ENCODE measurements at places on chromosomes 4 and X. TPM values are rescaled to one million over a fixed set of nuclear protein-coding genes. Genes with fewer than 3 reads are reported as not detected.

GRCh38 chr4:123230061-123230460 is 166.5 kb upstream of the SPRY1 start:
- no peak for DNase-seq

The DKK2 gene
- 8.3 TPM for total RNA-seq

DNA sequence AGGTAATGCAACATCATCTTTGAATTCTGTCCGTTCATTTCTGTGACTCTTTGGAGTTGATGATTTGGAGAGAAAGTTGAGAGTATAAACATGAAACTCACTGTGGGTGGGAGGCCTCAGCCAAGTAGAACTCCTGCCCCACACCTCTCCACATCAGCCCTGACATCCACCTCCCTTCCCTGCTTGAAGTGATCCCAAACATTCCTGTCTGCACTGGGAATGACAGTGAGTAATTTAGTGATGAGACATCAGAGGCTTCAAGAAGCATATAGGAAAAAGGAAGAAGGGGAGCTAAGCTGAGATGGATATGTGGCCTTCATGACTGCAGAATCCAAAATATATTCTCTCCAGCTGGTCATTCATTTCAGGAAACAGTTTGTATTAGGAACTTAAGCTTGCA is 151.8 kb downstream of the SPATA18 start:
- DNase-seq = no peak

DNA sequence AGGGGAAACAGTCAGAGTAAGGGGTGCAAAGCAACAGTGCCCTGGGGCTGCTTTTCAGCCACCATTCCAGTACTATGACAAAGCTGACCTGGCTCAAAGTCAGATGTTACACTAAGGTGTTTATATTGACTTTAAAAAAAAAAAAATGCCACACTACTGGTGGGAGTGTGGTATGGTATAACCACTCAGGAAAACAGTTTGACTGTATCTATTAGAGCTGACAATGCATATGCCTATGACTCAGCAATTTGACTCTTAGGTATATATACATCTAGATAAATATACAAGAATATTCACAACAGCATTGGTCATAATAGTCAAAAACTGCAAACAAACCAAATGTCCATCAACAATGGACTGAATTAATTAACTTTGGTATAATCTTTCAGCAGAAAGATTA is 15.0 kb downstream of the ASB9 start:
- no peak for DNase-seq

DNA sequence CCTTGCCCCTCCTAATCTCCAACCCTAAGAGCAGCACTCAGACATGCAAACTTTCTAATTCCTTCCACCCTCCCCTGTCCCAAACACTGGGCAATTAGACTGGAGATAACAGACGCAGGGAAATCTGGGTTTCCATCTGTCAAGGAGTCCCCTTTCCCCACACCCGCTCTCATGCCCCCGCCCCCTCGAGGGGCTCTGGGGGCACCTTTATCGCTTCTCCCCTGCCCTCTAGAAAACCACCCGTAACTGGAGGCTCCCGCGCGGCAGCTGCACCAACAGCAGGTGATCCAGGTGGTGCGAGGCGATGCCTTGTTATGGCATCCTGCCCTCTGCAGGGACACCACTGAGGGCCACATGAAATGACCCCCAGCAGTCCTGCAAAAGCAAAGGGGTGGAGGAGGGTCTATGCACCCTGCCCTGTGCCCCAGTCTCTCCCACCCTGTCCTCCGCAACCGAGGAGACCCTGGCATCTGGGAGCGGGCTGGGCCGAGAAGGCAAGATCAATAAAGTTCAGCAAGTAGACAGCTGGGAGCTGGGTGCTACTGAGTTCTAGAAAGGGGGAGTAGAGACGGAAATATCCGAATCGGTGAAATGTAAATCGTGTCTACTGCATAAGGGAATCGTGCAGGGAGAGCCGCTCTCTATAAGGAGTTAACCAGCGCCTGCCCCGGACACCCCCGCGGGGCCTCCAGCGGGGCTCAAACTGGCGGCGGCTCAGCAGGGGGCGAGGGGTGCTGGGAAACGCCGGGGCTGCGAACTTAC is 1.6 kb downstream of the KCTD8 start:
- DNase-seq = no peak

DNA sequence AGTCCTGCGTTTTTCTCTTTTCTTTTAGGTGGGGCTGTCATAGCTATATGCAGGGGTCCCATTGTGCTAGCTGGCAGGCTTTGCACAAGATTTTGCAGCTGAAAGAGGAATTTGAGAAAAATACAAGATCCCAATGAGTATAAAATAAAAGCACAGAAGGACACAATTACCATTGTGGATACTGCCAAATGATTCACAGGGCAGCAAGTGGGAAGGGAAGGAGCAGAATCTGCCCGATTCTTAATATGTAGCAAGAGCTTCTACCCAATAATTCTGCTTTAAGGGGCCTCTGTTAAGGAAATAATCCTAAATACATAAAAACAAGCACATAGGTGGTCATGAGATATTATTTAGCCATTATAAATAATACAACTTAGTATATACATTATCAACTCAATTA is 25.9 kb upstream of the ING2 start:
- no peak for DNase-seq

DNA sequence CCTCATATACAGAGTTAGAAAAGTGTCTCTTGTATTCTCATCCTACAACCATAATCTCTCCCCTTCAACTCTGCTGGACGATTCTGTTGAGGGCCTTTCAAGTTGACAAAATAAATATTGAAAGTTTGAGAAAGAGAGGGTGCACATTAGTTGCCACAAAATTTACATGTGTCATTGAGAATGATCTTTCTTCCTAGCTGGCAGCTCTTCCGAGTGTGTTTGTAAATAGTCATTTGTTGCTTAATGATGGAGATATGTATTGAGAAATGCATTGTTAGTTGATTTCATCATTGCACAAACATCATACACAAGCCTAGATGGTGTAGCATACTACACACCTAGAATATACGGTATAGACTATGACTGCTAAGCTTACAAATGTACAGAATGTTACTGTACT is 632.8 kb upstream of the AMOT start:
- no peak for DNase-seq

DNA sequence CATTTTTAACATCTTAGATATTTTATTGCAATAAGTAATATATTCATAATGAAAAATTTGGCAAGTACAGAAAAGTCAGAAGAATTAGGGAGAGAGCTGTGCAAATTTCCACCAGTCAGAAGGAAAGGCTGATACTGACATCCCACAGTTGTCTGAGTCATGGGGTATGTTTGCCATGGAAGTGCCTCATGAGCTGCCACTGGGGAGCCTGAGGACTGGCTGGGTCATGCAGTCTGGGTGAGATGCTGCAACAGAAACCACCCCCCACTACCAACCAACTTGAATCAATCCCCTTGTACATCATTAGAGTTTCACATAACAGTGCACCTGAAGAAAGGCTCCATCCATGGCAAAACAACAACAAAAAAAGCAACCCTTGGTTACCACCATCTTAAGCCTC is 45.2 kb upstream of the ENPP6 start:
- no peak for DNase-seq

The PHOX2B gene
- total RNA-seq = not detected

GRCh38 chr4:95155759-95156451 is 392.9 kb downstream of the UNC5C start:
- DNase-seq = no peak

- DNase-seq = no peak
These were observed 4.4 kb downstream of the PLAC1 start for GRCh38 chrX:134653835-134654234.

The ABCG2 gene
- total RNA-seq = 11.9 TPM

GRCh38 chr4:11440481-11441193 is 11.9 kb upstream of the HS3ST1 start:
- DNase-seq = no peak

- DNase-seq = no peak
These were observed 37.2 kb downstream of the ADAMTS3 start for GRCh38 chr4:72531768-72532290.

DNA sequence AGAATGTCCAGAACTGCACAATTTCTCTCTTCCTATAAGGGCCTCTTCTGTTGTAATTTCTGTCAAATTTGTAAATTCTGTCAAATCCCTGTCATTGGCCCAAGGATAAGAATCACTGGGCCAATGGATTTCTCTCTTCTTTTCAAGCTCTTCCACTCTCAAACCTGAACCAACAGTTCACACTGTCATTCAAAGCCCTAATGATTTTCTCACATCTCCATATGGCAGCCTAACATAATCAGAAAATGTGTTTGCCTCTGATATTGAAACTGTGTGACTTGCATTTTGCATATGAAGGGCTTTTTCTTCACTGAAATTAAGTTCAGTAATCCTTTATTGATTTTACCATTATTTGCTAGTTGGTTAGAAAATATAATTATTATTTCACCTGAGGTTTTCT is 1349.1 kb downstream of the FSTL5 start:
- no peak for DNase-seq

DNA sequence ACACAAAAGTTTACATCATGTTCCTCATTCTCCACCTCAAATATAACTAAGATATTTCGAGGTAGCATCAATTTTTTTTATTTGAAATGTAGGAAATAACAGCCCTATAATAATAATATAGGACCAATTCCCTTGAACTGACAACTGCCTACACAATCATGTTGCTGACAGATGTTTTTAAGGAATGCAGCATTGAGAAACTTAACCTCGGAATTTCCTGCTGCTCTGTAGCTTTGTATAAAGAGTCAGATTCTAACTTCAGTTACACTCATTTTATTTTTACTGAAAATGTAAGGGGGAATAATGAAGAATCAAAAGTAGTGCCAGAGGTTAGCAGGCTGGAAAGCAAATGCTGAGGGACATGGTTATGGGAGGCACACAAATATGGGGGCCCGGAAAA is 235.8 kb downstream of the RBMX2 start:
- DNase-seq = no peak

DNA sequence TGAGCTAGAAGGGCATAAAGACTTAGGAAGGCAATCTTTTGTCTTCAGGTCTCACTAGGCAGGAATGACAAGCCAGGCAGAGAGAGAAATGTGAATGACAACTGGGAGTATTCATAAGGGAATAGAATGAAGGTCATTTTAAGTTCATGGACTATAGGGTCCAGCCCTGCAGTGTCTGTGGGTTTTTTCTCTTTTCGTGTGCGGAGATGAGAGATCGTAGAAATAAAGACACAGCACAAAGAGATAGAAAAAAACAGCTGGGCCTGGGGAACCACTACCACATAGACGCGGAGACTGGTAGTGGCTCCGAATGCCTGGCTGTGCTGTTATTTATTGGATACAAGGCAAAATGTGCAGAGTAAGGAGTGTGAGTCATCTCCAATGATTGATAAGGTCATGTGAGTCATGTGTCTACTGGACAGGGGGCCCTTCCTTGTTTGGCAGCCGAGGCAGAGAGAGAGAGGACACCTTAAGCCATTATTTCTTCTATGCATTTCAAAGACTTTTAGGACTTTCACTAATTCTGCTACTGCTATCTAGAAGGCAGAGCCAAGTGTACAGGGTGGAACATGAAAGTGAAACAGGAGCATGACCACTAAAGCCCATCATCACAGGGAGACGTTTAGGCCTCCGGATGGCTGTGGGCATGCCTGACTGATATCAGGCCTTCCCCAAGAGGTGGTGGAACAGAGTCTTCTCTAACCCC is 921.8 kb upstream of the PCDH10 start:
- no peak for DNase-seq

The GAGE12H gene
- not detected for total RNA-seq

- no peak for DNase-seq
These were observed 22.8 kb downstream of the ELOVL6 start for GRCh38 chr4:110175634-110176033.

The CLDN34 gene
- 0.26 TPM for total RNA-seq

GRCh38 chrX:10242026-10242425 is 85.3 kb downstream of the CLCN4 start:
- DNase-seq = no peak

GRCh38 chr4:184596617-184597185 is 52.5 kb downstream of the CASP3 start:
- no peak for DNase-seq

- no peak for DNase-seq
These were observed 35.5 kb downstream of the DLG3 start for GRCh38 chrX:70479922-70480659.

GRCh38 chrX:68920561-68920960 is 91.7 kb downstream of the EFNB1 start:
- no peak for DNase-seq

GRCh38 chr4:80186676-80187075 is 10.6 kb upstream of the PRDM8 start:
- no peak for DNase-seq

Data from pulmonary artery endothelial cell (primary cell).